MV-4-11 (cell line): ENCODE measurements at places on chromosomes 11 and 22.

DNA sequence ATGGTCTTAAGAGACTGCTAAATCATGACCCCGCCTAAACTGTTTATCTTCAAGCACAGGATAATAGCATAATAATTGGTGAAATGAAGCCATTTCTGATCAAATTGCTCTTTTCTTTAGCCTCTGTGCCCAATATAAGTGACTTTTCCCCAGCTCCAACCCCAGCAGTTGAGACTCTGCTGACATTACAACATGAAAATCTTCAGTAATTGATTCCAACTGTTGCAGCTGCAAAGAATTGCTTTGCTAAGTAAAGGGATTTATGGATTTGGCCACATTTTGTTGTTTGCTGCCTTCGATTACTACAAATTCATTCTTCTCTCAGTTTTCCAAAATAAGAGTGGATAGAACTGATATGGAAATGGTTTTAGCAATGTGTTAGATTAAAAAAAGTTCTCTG, 576.7 kb upstream of the LRRC4C start:
- no peak for DNase-seq

- DNase-seq: no peak
Observed at GRCh38 chr11:68012843-68013610, 2.9 kb downstream of the ALDH3B1 start.

- no peak for DNase-seq
Observed at GRCh38 chr22:22693531-22693884, 49.1 kb downstream of the GGTLC2 start.

DNA sequence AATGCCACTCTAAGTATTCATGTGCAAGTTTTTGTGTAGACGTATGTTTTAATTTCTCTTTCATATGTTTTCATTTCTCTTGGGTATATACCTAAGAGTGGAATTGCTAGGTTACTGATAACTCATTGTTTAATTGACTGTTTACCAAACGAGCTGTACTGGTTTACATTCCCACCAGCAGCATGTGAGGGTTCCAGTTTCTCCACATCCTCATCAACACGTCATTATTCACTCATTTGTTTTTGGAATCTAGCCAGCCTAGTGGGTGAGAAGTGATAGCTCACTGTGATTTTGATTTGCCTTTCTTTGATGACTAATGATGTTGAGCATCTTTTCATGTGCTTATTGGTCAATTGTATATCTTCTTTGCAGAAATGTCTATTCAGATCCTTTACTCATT, 4.0 kb downstream of the ANKRD13D start:
- no peak for DNase-seq

GRCh38 chr11:119797736-119798135, 68.7 kb upstream of the NECTIN1 start:
- no peak for DNase-seq

- DNase-seq: no peak
Observed at GRCh38 chr11:134678744-134679143, 266.7 kb upstream of the B3GAT1 start.

DNA sequence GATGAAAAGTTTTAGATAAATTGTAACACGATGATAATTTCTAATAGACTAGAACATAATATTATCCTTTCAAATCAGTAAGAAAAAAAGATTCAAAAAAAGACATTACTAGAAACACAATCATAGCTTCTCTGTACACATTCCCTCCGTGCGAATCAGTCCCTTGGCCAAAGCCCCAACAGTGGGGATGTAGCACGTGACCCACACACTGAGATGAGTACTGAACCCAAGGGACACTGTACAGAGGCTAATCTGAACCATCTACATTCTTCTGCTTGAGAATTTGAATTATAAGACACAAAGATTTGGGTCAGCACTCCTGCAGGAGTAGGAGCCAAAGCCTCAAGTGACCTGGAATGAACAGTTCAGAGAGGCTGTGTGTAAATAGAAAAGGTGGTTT, 353.7 kb downstream of the INSC start:
- DNase-seq: no peak
